Amniotic epithelial cell (primary cell): ENCODE measurements at places on chromosomes 1 and 21.
A peak's percentile ranks its signal among the peaks of the same experiment; 100 is the strongest.

DNA sequence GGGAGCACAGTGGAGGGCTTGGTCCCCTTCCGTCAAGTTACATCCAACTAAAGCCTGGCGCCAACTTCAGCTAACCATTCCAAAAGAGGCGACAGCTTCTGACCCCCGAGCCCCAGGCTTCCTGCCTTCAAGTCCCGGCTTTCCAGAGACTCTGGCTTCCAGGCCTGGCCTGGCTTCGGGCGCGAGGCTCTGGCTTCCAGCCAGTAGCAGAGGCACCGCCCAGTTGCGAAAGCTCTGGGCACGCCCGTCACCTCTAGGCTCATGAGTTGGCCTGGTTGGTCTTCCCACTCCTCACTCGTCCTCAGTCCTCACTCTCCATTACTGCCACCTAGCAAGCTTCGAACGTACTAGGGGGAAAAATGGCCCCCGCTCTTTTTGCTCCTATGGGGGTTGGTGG, 30.0 kb upstream of the C1orf185 start:
- DNase-seq, result no peak

GRCh38 chr1:227924833-227925574, 22.7 kb downstream of the WNT9A start:
- DNase-seq, result no peak

DNA sequence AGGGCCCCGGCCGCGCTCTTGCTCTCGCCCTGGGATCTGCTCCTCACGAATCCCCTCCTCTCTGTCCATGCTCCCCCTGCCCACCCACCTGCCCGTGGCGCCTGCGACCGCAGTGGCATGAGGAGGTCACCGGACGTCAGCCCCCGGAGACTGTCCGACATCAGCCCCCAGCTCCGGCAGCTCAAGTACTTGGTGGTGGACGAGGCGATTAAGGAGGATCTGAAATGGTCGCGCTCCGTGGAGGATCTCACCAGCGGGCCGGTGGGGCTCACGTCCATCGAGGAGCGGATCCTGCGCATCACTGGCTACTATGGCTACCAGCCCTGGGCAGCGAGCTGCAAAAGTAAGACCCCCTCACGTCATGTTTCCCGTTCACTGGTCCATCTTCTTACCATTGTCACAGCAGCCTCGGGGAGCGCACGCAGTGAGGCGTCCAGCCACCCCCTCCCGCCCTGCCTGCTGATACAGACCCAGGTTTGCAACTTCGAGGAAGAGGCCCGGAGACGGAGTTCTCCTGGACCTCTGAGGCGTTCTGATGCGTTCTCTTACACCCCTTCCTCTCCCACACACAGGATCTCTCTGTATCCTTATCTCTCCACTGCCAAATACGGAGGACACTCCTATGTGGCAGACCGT, 1.1 kb downstream of the SLC35F3 start:
- no peak for DNase-seq

GRCh38 chr1:10607228-10607627, 132.5 kb downstream of the PEX14 start:
- no peak for DNase-seq

GRCh38 chr21:46394595-46395104, 64.0 kb upstream of the DIP2A start:
- no peak for DNase-seq

DNA sequence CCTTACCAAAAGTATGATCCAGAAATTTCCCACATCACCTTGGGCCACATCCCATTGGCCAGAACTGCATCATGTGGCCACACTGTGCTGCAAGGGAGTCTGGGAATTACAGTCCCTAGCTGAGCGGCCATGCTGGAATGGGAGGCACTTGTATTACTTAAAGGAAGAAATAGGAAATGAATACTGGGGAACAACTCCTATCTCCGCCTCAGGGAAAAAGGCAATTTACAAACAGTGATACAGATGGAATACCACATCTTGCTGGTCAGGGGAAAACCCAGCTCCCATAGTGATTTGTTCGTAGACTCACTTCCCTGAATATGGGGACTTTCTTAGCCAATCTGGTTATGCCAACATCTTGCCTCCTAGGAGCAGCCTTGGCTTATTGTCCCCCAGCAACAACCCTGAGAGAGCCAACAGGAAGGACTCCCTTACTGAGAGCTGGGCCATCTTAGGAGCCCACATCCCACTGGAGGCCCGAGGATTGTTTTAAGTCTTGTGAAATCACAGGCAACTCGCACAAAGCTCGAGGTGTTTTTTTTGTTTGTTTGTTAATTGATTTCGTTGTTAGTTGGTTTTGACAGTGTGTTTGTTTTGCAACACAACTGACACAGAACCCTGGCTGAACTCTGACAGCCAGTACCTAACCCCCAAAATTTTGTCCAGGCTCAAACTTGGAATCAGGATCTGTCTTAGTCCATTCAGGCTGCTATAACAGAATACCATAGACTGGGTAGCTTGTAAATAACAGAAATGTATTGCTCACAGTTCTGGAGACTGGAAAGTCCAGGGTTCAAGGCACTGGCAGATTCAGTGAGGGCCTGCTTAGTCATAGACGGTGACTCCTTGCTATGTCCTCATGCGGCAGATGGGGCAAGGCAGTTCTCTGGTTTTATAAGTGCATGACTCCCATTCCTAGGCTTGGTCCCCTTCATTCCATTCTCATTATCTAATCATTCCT, 14.9 kb downstream of the CDA start:
- peak; percentile 93 for DNase-seq

DNA sequence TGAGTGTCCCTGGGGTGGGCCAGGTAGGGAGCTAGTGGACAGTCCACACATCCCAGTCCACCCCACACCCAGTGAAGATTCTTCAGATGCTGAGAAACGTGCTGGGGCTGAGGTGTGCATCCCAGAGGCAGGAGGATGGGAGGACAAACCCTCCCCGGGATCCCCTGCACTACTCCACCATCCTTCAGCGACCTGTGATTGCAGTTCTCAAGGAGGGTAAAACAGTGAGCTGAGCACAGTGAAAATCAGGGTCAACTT, 51.0 kb downstream of the ELK4 start:
- DNase-seq, result no peak

- peak; percentile 95 for DNase-seq
These were observed 8.7 kb downstream of the CAPN2 start for GRCh38 chr1:223720971-223721591.

- DNase-seq, result peak; percentile 80
These were observed 56.5 kb downstream of the FNBP1L start for GRCh38 chr1:93504247-93505033.

DNA sequence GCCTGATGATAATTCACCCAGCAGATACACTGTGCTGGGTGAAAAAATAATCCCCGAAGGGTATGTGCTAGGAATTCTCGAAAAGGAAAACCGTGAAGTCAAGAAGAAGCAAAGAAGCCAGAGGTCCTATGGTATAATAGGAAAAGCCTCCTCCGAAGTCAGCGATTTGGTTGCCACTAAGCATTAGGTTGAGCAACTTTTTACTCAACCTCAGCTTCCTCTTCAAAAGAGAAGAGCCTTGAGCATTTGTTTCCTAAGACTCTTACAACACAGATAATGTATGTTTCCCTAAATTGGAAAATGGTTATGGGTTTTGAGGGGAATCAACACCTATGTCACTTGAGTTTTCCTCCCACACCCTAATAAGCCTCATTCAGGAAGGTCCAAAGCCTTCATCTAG, 21.3 kb upstream of the MNDA start:
- DNase-seq, result no peak

GRCh38 chr1:229224308-229224707, 46.6 kb upstream of the RAB4A start:
- DNase-seq, result peak; percentile 67

DNA sequence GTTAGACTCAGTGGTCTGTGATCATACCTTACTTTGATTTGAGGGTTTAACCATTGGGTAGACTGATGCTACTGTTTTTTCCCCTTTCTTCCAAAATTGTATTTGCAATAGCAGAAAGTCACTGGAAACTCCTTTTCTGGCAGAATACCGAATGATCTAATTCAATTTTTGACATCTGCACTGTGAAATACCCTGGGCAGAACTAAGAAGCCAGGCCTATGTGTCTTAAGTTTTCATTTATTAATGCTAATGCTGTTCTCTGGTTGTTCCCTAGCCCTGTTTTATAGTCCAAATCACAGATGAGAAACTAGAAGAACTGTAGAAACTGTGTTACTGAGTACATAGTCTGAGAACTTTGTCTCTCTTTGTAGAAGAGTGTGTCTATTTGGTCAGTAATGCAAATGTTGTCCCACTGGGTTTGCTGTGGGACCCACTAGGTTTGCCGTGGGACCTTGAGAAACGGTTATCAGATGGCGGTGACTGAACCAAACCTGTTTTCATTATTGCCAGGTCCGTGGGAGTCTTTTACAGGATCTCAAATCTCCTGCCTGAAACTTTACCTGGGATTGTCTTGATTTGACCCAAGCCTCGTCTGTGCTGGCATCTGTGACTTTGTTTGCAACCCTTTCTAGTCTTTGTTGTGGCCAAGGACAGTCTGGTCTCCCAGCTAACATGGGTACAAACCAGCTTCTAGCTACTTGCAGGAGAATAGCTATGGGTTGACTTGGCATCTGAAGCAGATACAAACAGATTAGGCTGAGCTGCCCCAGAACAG, 41.4 kb downstream of the PEX14 start:
- DNase-seq, result no peak

- no peak for DNase-seq
These were observed 42.1 kb upstream of the HUNK start for GRCh38 chr21:31830701-31831100.

DNA sequence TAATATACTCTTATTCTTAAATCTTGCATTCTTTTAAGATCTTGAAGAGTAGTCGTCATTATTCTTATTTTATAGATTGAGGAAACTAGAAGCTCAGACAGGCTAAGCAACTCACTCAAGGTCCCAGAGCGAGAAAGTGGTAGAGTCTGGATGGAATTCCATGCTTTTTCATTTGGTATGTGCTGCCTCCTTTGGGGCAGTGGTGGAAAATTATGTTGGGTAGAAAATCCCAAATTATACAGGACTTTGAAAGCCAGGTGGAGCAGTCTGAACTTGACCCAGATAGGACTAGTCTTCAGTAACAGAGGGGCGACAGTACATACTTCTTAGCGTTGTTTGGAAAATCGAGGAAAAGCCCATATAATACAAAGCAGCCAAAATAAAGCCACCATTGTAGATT, 205.6 kb downstream of the ATG4C start:
- no peak for DNase-seq

- DNase-seq, result no peak
These were observed 69.9 kb upstream of the ZC3H11B start for GRCh38 chr1:219682788-219683187.

- peak; percentile 20 for DNase-seq
These were observed 76.0 kb downstream of the GPATCH2 start for GRCh38 chr1:217554849-217555248.

DNA sequence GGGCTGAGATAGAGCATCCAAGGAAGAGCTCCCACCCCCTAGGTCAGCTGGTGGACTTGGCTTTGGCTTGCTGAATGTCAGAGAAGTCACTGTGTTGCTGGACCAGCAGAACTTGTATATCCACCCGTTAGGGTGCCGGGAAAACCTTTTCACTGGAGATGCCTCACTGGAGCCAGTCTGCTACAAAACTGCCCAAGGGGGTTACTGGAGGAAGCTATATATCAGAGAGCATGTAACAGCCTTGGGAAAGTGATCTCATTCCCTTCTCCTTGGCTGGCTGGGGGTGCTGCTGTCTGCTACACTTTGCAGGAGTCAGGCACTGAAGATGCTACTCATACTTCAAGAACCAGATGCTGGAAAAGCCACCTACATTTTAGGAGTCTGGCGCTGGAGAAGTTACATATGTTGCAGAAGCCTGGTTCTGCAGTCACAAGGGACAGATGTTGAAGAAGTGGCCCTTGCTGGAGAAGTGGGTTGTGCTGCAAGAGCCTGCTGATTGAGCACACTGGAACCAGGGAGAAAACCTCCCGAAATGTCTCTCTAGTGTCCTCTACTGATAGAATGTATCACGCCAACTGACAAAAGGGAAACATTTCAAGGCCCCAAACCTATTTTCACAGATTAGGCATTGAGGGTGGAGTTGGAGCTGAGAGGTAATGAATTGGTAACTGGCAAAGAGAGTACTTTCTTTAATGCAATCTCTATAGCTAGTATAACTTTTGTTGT, 250.6 kb downstream of the SPATA17 start:
- peak; percentile 31 for DNase-seq

GRCh38 chr1:109873278-109874175, 37.1 kb upstream of the CSF1 start:
- DNase-seq, result peak; percentile 50

GRCh38 chr1:85616364-85616705, 35.8 kb downstream of the CCN1 start:
- no peak for DNase-seq

DNA sequence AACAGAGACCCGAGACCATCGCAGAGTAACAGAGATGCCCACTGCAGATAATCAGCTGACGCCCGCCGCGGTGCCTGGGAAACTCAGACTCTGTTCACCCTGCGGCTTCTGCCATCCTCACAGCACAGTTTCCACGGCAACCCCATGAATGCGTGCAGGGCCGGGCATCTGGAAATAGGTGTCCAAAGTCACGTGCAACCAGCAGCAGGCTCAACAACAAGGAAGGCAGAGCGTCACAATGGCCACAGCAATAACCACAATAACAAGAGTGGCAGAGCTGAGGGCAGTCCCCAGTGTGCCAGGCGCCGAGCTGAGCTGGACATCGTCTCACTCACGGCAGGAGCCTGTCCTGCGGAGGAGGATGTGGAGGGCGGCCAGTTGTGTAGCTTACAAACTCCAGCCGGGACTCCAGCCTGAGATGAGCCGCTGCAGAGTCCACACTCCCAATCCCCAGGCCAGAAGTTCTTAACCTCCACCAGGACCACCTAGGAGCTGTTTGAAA, 102.0 kb downstream of the CRYAA start:
- DNase-seq, result peak; percentile 33

- no peak for DNase-seq
These were observed 240.6 kb upstream of the TMEM51 start for GRCh38 chr1:14912839-14913481.

GRCh38 chr1:198605406-198605805, 33.4 kb upstream of the PTPRC start:
- no peak for DNase-seq

DNA sequence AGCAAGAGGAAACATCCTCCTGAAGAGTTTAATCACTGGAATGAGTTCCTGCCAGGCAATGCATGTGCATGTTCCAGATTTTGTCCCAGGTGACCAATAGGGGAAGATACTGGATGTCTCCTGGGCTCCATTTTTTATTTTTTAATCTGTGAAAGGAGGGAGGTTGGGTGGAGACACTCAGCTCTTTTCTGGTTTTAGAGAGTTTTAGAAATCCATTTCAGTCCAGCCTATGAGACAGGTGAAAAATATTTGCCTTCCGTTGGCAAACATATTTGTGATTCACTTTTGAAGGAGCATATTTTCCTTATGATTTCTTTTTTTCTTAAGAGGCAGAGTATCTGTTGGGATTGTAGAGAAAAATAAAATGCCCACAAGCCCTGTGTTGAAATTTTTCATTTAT, 70.7 kb downstream of the ABCA4 start:
- DNase-seq, result peak; percentile 43

DNA sequence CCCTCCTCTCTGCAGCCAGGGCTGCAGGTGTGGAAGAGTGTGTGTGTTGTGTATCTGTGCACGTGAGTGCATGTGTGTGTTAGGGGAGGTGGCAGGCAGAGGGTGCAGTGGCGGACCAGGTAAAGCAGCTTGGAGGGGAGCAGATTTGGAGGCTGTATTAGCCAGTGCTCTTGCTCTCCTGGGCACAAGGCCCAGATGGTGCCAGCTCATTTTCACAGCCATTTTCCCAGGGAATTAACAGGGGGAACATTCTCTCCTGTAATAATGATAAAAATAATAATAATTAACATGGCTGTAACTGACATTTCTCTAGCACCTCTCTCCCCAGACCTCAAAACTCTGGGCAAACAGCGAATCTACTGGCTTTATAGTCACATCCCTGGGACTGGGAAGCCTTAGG, 43.6 kb downstream of the LRRN2 start:
- no peak for DNase-seq

- no peak for DNase-seq
These were observed 3.5 kb downstream of the TGFB2 start for GRCh38 chr1:218348628-218349071.
